ENCODE measurements at places on chromosomes 13 and 19. TPM values are rescaled to one million over a fixed set of nuclear protein-coding genes. Genes with fewer than 3 reads are reported as not detected.

- no peak for DNase-seq
These were observed 8.2 kb upstream of the HSD17B14 start for GRCh38 chr19:48844472-48844871.

GRCh38 chr13:40273253-40274025 is 393.0 kb downstream of the FOXO1 start:
- no peak for DNase-seq

GRCh38 chr13:67769987-67770341 is 539.8 kb upstream of the PCDH9 start:
- DNase-seq, result no peak

DNA sequence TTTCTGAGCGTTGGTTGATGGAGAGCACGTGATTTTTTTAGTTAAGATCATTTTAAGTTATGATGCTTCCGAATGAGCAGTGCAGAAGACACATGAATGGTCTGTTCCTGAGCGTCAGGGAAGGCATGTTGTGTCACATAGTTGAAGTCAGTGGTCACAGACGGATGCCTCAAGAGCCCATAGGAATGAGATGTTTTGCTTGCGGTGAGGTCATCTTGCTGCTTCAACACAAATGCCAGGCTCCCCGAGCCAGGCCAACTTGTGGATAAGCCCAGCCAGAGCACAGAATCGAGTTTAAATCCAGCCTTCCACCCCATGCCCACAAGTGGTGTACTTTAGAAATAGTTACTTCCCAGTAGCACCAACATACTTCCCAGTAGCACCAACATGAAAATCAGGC is 5.4 kb downstream of the UPF3A start:
- no peak for DNase-seq

The KLK14 gene
- 0.35 TPM for total RNA-seq
